Activated CD4-positive, alpha-beta T cell treated with anti-CD3 and anti-CD28 coated beads for 24 hours (primary cell): ENCODE measurements at places on chromosomes 1 and 21.
A peak's percentile ranks its signal among the peaks of the same experiment; 100 is the strongest.

DNA sequence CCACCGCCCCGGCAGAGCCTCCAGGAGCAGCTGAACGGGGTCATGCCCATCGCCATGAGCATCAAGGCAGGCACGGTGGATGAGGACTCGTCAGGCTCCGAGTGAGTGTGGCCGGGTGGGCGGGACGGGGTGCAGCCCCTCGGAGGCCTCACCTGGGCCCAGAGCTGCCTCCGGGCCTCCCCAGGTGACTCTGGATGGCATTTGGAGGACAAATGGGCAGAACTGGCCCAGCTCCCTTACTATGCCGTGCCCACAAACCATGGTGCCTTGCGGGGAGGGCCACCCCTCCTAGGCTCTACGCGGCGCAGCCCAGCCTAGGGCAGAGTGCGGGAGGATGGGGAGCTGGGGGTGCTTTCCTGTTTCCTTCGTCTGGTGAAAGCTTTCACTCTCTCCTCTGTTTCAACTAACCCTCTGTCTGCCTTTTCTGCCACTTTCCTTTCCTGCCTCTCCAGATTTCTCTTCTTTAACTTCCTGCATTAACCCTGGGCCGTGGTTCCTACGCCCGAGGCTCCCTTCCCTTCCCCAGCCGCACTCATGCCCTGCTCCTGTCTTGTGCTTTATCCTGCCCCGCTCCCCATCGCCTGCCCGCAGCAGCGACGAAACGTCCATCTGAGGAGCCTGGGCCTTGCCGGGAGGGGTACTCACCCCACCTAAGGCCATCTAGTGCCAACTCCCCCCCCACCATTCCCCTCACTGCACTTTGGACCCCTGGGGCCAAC lies 9.2 kb downstream of the PSRC1 start:
- no peak for DNase-seq

GRCh38 chr1:46479744-46480350 lies 9.8 kb upstream of the DMBX1 start:
- DNase-seq = no peak

- no peak for DNase-seq
Measured at GRCh38 chr1:151997284-151997570, 3.6 kb upstream of the S100A10 start.

- no peak for DNase-seq
Measured at GRCh38 chr1:67371681-67372080, 58.5 kb downstream of the SERBP1 start.

- no peak for DNase-seq
Measured at GRCh38 chr1:27074175-27074780, 61.6 kb upstream of the TENT5B start.

DNA sequence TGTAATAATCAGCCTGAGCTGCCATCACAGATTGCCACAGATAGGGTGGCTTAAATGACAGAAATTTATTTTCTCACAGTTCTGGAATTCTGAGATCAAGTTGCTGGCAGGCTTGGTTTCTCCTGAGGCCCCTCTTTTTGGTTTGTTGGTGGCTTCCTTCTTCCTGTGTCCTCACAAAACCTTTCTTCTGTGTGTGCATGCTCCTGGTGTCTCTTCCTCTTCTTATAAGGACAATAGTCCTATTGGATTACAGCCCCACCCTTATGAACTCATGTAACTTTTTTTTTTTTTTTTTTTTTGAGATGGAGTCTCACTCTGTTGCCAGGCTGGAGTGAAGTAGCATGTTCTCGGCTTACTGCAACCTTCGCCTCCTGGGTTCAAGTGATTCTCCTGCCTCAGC lies 41.0 kb upstream of the F3 start:
- no peak for DNase-seq

GRCh38 chr1:114201486-114201885 lies 47.8 kb upstream of the SYT6 start:
- DNase-seq = no peak

GRCh38 chr1:169933984-169934725 lies 40.5 kb upstream of the SCYL3 start:
- DNase-seq = no peak

DNA sequence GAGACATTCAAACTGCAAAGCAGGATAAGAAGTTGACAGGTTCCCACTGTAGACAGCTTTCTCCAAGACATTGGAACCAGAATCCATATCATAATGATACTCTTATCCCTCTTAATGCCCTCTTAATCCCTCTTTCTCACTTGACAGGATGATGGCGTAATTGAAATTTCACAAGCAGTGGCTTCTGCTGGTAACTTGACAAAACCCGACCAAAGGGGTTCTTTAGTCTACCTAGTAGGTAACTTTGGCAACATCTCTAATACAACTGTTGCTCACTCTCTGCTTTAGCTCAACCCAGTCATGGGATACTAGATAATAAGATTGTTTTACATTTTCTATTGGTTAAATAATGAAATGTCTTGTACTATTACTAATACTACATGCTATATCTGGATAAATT lies 34.7 kb downstream of the S100A10 start:
- no peak for DNase-seq

DNA sequence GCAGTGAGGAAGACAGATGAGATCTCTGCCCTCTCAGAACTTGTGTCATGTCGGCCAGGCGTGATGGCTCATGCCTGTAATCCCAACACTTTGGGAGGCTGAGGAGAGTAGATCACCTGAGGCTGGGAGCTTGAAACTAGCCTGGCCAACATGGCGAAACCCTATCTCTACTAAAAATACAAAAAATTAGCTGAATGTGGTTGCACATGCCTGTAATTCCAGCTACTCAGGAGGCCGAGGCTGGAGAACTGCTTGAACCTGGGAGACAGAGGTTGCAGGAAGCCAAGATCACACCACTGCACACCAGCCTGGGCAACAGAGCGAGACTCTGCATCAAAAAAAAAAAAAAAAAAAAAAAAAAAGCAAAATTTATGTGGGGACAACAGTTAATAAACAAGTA lies 40.9 kb upstream of the RALGPS2 start:
- DNase-seq = no peak

GRCh38 chr1:169610858-169611257 lies 19.1 kb downstream of the SELP start:
- no peak for DNase-seq

DNA sequence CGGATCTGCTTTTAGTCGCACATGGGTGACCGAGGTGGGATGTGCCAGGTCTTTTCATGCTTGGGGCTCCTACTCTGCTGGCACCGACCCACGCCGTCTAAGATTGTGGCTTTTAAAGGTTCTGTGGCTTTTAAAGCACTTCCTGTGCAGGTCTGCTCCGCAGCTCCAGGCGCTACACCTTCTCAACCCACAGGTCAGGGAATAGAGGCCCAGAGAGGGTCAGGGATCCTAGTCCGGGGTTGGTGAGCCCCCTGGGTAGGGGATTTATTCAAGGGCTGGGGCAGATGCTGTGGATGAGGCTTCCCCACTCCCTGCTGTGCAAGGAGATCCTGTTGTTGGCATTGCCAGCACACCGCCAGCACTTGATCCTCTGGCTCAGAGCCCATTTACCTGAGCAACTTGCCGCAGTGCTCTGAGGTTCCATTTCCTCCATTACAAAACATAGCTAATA lies 212.8 kb upstream of the RAB4A start:
- DNase-seq = peak; percentile 9

DNA sequence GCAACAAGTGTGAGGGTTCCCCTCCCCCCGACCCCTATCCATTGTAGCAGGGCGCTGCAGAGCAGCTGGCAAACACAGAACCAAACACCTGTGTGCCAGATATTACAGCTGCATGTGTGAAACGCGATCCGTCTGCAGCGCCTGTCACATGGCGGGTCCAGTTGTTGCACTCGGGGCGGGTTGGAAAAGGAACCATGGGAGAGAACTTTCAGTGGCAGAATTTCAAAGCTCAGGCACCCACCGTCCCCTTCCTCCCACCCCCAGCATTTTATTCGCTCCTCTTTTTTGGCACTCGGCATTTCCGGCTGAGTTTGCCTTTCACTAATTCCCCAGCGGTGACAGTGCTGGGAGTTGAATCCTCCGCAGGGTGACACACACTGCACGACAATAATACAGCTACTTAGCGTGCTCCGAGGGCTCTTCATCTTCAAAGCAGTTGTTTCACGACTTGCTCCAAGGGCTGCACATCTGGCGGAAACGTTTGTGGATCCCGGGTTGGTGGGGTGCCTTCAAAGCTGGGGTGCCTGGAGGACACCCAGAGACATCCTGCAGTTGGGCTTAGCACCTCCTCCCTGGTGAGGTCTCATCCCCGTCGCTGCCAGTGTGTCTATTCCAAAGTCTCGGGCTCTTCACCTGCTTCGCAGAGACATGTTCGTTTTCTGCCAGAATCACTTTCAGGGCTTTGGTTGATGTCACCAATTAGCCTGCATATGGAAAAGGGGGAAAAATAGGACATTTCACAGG lies 180.7 kb downstream of the ZBTB18 start:
- DNase-seq = no peak

DNA sequence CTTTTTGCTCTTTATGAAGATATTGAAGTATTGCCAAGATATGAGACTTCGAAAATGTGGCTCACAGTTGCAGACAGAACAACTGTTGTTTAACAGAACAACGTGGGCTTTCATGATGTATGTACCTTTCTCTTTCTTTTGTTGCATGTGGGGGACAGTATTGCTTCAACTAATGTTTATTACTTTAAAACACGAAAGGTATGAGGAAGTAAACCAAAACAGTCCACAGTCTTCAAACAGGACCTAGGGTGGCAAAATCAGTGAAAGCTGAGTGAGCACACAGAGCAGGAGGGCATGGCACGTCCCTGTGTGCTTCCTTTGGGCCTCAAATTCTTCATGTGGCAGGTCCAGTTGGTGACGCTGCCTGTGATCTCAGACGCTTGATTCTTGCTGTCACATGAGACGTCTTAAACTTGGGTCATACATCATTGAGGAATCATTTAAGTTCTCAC lies 7.8 kb upstream of the CHAF1B start:
- DNase-seq = no peak

DNA sequence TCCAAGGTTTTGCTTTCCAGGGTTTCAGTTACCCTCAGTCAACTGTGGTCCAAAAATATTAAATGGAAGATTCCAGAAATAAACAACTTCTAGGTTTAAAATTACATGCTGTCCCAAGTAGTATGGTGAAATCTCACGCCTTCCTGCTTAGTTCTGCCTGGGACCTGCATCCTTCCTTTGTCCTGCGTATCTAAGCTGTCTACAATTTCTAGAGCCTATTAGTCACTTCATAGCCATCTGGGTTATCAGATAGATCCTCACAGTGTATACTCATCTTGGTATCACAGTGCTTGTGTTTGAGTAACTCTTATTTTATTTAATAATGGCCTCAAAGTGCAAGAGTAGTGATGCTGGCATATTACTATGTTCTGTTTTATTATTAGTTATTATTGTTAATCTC lies 157.7 kb downstream of the ROR1 start:
- DNase-seq = no peak

DNA sequence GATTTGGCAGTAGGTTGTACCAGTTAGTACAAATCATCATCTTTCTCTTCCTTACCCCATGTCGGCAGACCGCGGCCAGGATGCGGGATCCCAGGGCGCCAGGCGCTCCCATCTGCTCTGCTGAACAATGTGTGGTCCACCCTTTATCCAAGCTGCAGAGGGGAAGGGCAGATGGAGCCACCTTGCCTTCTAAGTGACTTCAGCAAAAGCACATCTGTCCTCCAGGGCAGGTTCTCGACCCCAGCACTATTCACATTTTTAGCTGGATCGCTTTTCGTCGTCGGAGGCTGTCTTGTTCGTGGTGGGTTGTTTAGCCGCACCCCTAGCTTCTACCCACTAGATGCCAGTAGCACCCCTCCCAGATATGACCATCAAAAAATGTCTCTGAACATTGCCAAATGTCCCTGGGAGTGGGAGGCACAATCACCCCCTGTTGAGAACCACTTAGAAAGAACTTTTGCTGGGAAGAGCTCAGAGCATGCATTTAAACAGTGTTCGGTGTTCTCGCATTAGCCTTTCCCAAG lies 58.1 kb upstream of the SIM2 start:
- DNase-seq = no peak

DNA sequence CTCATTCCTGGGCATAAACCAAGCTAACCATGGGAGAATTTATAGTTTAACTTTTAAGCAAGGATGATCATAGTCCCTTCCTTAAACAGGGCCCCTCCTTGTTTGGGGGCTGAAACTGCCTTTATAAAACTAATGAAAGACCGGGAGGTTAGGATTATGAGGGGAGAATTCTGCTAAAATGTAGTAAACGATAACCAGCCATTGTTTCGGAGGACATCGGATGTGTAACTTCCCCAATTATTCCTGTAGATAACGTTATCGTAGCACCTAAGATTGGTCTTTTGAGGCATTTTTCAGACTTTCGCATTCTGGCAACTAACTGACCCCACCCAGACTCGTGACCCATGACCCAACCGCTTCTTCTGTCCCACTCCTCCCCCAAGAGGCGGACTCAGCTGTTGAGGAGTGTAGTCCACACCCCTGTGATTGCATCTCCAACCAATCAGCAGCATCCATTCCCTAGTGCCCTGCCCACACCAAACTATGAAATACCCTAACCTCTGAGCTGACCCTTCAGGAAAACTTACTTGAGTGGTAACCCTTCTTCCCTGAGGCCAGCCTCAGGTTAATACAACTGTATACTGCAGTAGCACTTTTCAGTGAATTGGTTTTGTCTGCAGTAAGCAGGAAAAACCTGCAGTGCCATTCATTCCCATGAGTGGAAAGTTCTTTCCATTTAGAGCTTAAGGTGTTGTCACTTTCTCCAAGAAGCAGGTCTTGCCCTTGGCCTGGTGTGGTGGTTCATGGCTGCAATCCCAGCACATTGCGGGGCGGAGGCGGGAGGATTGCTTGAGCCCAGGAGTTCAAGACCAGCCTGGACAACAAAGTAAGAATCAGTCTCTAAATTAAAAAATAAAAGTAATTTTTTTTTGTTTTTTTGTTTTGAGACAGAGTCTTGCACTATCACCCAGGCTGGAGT lies 823 bp upstream of the SYF2 start:
- DNase-seq = no peak

GRCh38 chr1:228289239-228289849 lies 81.5 kb downstream of the OBSCN start:
- no peak for DNase-seq

- no peak for DNase-seq
Measured at GRCh38 chr1:52542085-52542688, 10.7 kb downstream of the TUT4 start.

DNA sequence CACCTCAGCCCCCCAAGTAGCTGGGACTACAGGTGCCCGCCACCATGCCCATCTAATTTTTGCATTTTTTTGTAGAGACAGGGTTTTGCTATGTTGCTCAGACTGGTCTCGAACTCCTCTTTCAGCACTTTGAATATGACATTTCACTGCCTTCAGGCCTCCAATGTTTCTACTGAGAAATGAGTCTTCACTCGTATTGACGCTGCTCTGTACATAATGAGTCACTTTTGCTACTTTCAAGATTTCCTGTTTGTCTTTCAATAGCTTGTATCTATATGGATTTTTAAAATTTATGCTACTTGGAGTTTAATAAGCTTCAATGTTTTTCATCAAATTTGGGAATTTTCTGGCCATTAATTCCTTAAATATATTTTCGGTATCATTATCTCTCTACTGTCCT lies 64.7 kb downstream of the GORAB start:
- DNase-seq = no peak

GRCh38 chr1:212484701-212485570 lies 52.2 kb downstream of the NENF start:
- DNase-seq = no peak
